Neural crest cell (in vitro differentiated cells): ENCODE measurements at places on chromosomes 3 and 15.
A peak's percentile ranks its signal among the peaks of the same experiment; 100 is the strongest.

- DNase-seq, result peak; percentile 31
These were observed at the start of gene SPRED1 for GRCh38 chr15:38252481-38253350. Gene SPRED1, plus strand, starts transcription at chr15:38252836. Its CDS starts 350 bp downstream, at chr15:38253186.

GRCh38 chr3:53707222-53707621 lies 139.0 kb downstream of the CHDH start:
- DNase-seq, result no peak

GRCh38 chr3:134885877-134886621 lies 91.0 kb downstream of the EPHB1 start:
- no peak for DNase-seq

GRCh38 chr3:134677196-134677986 lies 26.6 kb upstream of the KY start:
- DNase-seq, result no peak

DNA sequence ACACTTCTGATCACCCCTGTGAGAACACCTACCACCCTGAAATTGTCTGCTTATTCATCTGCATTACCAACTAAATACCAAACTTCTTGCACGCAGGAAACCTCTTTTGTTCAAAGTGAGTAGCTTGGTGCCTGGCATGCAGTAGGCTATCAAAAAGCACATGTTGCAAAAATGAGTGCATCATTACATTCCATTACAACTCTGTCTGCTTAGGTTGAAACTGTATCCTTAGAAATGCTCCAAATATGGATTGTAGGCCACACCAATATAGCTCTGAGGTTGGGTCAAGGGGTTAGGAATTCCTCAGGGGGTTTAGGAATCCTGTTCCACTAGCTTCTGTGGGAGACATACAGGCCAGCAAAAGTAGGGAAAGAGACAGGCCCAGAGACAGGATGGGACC lies 107.2 kb downstream of the THRB start:
- DNase-seq, result no peak

- DNase-seq, result no peak
These were observed 25.2 kb upstream of the DOCK3 start for GRCh38 chr3:50649451-50649931.

DNA sequence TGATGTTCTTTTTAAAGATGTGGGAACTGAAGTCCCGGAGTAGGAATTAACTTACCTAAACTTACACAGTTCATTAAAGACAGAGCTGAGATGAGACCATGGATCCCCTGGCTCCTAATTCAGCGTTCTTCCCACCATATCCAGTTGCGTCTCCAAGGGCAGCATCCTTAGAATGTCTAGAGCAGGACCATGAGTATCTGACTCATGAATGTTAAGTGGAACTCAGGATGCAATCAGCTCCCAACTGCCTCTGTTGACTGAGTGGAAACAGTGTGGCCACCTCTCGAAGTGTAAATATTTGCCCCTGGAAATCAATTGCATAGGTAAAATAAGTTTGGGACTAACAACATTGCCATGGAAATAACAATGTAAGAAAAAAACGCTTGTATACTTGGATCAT lies 2.5 kb downstream of the SNTN start:
- no peak for DNase-seq

GRCh38 chr3:9915254-9916141 lies 1.4 kb upstream of the IL17RC start:
- DNase-seq, result peak; percentile 58

DNA sequence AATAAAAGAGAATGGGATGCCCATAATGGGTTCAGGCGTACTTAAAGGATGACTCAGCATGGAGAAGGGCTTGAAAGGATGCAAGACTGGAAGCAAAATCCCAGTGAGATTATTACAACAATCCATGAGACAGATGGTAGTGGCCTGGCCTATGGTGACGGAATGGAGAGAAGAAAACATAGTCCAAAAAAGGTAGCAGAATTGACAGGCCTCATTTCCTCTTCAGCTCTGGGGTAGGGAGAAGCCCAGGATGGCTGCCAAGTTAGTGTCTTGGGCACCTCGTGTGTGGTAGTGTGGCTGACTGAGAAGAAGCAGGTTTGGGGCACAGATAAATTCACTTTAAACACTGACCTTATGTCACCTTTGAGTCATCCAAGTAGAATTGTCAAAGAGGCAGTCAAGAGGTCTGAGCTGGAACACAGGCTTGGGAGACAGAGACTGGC lies 18.1 kb downstream of the MB21D2 start:
- DNase-seq, result no peak

DNA sequence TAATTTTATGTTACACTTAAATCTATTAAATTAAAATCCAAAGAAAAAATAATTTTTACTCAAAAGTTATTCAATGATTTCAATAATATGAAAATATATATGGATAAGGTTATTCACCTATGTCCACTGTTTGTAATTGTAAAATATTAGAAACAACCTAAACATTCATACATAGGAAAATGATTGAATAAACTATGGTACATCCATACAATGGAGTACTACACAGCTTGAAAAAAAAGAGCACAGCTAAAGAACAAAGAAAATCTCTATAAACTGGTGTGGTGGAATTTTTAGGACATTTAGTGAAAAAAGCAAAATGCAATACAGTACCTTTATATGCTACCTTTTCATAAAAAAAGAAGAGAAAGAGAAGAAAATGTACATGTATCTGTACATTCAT lies 52.8 kb downstream of the SHOX2 start:
- DNase-seq, result no peak

GRCh38 chr3:127052121-127052561 lies 69.2 kb downstream of the PLXNA1 start:
- no peak for DNase-seq

GRCh38 chr3:55488398-55489055 lies 1.4 kb upstream of the WNT5A start:
- peak; percentile 58 for DNase-seq

DNA sequence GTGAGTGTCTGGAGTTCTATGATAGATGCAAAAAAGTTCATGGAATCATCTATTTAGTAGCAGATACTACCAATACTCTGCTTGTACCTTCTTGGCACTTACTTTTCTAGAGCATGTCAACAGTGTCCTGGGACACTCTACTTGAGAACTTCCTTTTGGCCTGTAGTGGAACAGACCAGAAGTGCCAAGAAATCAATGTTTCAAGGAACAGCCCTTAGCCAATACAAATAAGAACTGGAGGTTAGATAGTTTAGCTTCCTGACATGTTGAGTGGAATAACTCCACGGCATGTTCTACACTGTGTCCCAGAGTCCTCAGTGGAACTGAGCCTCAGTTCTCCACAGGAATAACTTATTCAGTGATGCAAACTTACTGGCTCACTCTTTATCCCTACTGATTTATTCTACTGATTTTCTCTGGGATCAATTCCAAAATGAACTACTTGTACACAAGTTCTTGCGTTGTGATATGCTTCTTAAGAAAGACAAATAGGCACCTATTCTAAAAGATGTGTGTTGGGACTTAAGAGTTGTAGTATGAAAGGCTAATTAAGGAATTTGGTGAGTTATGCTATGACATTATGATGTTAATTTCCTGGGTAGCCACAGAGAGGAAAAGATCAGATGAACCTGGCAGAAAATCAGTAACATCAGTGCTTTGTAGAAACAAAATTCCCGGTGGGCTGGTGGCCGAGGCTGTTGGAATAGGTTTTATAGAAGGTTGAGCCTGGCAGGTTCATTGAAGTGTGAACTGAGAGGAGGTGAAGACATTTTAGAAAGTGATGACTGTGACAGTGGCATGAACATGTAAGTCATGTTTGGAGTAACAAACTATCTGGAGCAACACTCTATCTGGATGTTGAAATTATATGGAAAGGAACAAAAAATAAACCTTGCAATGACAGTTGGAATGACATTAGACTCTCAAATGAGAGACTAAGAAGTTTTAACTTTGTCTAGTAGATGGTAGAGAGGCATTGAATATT lies 101.8 kb upstream of the RBMS3 start:
- no peak for DNase-seq

DNA sequence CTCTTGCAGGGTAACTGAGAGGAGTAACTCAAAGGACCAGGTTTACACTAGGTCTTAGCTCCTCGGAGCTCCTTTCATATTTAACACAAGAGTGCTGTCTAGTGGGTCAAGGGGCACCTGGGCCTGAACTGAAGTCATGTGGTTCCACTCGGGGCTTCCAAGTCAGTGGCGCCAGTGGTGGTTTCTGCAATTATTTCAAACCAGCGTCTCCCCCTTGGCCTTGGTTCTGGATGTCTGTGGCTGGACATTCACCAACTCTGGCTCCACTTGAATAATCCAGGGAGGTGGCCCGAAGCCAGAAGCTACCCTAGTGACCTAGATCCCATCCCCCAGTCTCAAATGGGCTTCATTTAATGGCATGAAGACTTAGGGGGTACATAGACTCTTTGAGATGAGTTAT lies 144.3 kb upstream of the ADAMTS9 start:
- no peak for DNase-seq

- DNase-seq, result no peak
These were observed 388.2 kb upstream of the RGMA start for GRCh38 chr15:93477188-93477587.

DNA sequence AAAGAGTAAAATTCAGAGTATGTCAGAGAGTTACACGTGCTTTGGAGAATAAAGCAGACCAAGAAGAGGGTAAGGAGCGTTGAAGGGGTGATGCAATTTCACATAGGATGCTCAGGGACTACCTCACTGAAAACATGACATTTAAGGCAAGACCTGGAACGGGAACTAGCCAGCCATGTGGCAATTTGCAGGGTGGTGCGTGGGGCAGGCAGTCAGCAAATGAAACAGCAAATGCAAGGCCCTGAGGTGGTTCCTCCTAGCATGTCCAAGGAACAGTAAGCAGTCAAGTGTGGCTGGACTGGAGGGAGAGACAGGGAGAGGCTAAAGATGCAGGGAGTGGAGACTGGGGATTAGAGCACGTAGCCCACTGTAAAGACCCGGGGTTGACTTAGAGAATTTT lies 146.1 kb upstream of the LPP start:
- no peak for DNase-seq

DNA sequence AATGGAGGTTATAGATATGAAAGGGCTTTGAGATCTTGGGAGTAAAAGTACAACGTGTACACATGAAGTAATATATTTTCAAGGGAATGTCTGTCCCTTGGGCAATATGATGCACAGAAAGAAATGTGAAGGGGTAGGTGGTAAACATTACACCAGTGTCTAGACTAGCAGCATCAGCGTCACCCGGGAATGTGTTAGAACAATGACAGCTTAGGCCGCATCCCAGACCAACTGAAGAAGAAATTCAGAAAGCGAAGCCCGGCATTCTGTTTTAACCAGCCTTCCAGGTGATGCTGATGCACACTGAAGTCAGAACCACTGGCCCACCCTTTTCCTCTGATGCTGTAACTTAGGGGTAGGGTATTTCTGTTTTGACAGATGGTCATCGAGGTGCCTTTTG lies 6.3 kb downstream of the INAFM2 start:
- no peak for DNase-seq

- no peak for DNase-seq
These were observed 270.9 kb downstream of the ULK4 start for GRCh38 chr3:41690766-41691563.

DNA sequence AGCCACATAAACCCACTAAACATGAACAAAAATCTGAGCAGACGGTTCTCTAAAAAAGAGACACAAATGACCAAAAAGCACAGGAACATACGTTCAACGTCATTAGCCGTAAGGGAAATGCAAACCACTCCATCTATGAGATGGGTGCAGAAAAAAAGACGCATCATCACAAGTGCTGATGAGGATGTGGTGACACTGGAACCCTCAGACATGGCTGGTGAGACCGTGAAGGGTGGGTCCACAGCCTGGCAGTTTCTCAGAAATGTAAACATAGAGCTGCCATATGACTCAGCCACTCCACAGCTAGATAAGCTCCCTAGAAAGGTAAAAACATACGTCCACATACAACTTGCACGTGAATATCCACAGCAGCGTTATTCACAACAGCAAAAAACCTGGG lies 23.3 kb downstream of the PCSK6 start:
- no peak for DNase-seq
